Peyer's patch (tissue), 4 donors: ENCODE measurements at places on chromosomes 16 and 17.

- H3K27ac ChIP-seq, result no peak overlapping the region
- no peaks in the 10 kb centered on the region for H3K4me1 ChIP-seq
- no peaks in the 10 kb centered on the region for H3K36me3 ChIP-seq
- DNase-seq, result no peak
These were observed 13.5 kb downstream of the ACE start for GRCh38 chr17:63490329-63490728.

DNA sequence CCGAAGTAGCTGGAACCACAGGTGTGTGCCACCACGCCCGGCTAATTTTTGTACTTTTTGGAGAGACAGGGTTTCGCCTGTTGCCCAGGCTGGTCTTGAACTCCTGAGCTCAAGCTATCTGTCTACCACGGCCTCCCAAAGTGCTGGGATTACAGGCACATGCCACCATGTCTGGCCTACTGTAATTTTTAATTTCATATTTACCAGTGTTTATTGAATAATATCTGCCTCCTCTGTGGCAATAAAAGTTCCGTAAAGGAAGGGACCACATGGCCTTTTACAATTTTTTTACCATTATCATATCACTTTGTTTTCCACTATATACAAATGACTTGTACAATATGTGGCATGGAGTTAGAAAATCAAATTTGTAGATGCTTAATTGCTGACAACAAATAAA, 7.8 kb downstream of the USP31 start:
- no peak overlapping the region for H3K27ac ChIP-seq
- no peaks in the 10 kb centered on the region for H3K36me3 ChIP-seq
- no peak overlapping the region for H3K4me3 ChIP-seq
- no peak for DNase-seq

DNA sequence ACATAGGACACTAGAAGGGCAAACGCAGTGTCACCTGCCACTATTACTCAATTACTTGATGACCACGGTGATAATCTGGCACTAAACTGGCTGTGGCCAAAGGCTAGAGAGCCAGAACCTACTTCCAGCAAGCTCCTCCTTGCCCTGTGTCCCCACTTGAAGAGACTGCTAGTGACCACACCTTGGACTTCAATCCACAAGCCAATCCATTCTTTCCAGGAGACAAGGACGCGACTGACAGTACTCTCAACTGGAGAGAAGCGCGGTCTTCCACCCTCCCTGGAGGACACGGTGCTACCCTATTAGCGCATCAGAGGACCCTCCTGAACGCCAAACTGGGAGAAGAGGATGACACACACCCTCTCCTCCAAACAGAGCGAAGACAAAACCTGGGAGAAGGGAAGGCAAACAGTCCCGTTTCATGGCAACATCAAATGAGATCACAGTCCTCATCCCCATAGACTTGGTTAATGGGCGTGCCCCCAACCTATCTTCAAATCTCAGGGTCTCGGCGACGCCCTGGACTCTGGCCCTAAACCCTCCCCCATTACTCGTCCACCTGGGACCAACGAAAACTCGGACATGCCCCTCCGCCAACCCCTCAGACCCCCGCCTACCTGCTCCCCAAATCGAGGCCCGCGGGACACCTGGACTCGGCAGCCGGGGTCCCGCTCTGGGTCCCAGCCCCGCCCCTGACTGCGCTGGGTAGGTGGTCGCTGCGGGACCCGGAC, 508 bp downstream of the FLCN start:
- H3K27me3 ChIP-seq, result no peaks in the 10 kb centered on the region
- peaks cover 16% of the 10 kb centered on the region for H3K36me3 ChIP-seq
- peak overlapping the region; percentile 100 for H3K4me3 ChIP-seq
- peak overlapping the region; percentile 93 for H3K27ac ChIP-seq
- peak; percentile 74 for DNase-seq
- no peaks in the 10 kb centered on the region for H3K4me1 ChIP-seq

DNA sequence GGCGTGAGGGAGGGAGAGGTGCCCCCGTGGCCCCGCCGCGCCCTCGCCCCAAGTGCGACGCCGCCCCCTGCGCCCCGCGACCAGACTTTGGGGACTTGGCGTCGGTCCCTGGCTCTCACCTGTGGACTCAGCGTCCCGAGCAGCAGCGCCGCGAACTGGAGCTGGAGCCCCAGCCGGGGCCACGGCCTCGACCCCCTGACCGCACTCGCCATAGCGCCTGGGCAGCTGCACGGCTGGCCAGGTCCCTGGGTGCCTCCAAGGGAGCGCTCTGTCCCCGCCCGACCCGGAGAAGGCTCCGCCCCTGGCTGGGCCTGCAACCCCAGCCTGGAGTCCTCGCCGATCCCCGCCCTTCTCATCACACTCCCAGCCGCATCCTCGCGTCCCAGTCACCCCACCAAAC, at the start of gene ERN2:
Gene ERN2, minus strand, starts transcription at position 247 of the 400 bp plus-strand sequence. Its CDS starts 35 bp downstream, at position 212.
- peak within 1 kb of the TSS; percentile 70 for H3K27ac ChIP-seq
- H3K4me1 ChIP-seq, result no peaks in the 10 kb centered on the region
- H3K27me3 ChIP-seq, result no peaks in the 10 kb centered on the region
- peaks cover 10% of the 10 kb centered on the region for H3K36me3 ChIP-seq
- peak within 1 kb of the TSS; percentile 22 for H3K4me3 ChIP-seq
- no peak for DNase-seq

DNA sequence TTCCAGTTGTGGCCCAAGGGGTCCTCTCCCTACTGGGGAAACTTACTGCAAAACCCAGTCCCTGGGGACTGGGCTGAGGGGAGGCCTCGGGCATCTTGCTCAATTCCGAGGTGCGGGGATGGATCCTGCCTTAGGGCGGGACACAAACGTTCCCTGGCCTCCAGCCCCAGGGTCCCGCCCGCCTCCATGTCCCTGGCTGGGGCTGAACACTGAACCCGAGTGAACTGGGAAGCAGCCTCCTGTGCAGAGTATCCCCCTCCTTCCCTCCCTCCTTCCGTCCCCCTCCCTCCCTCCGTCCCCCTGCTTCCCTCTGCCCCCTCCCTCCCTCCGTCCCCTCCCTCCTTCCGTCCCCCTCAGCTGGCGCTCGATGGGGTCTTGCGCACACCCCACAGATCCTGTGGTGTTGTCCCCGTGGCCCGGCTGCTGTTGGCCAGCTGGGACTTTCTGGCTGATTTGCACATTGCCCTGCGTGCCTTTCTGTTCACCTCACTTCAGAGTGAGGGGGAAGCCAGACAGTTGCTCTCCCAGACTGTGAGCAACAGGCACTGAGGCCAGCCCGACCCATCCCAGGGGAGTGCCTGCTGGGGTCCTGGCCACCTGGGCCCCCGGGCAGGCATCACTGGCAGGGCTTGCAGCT, 5.5 kb downstream of the TRAF7 start:
- H3K4me1 ChIP-seq, result peaks cover 25% of the 10 kb centered on the region
- no peaks in the 10 kb centered on the region for H3K27me3 ChIP-seq
- H3K36me3 ChIP-seq, result no peaks in the 10 kb centered on the region

- H3K27me3 ChIP-seq, result no peaks in the 10 kb centered on the region
- H3K4me3 ChIP-seq, result no peak overlapping the region
- no peaks in the 10 kb centered on the region for H3K4me1 ChIP-seq
- no peaks in the 10 kb centered on the region for H3K36me3 ChIP-seq
- DNase-seq, result no peak
These were observed 46.3 kb downstream of the ZNF18 start for GRCh38 chr17:11950771-11951519.

GRCh38 chr16:19366391-19366790, 51.3 kb upstream of the TMC5 start:
- no peaks in the 10 kb centered on the region for H3K36me3 ChIP-seq
